ENCODE measurements at places on chromosomes 16 and 17.

DNA sequence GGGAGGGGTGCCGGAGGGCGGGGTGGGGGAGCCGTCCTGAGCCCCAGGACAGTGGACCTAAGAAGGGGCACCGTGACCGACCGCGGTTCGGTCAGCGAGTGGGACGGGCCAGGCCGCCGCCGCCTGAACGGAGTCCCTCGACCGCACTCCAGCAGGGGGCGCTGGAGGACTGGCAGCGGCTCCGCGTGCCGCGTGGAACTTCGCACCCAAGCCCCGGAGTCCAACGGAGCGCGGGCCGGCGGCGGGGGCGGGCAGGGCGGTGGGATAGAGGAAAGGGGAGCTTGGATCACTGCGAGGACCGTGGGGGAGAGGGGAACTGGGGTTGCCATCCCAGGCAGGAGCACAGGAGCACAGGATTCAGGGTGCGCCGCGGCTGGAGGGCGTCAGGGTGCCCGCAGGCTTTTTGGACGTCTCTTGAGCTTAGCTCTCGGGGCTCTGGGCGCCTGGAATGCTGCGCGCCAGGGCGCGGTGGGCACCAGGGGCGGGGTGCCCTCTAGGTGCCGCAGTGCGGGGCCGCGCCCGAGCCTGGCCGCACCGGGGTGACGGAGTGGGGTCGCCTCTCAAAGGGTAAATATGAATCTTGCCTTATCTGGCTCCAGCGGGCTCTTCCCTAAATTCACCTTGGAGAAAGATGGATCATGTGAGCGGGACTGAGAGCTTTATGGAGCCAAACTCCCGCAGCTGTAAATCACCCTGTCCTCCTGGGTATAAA is 379 bp upstream of the OTOP2 start:
- no peak for DNase-seq

GRCh38 chr16:29645694-29646187 is 17.3 kb upstream of the SPN start:
- DNase-seq: peak; percentile 16

DNA sequence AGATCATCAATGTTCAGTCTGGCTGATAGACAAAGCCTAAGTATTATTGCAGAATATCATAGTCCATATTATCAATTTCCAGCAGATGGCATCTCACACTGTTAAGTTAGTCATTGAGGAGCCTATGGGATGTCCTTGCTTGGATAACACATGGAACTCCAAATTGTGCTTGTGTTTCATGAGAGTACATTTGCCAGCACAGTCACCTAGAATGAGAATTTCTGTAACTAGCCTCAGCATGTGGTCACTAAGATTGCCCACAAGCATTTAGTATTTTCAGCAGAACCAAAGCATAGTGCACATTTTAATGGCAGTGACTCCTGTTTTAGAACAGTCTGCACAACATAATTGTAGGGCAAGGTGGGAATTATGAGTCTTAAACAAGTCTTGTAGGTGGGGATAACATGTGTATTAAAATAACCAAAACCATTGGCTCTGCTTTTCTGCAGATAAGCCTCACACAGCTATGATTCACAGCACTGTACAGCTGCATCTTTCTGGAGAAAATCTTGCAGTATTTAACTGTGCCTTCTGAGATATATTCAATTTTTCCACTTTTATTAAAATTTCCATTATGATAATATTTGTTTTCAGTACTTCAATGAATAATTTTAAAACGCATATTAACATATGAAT is 882.8 kb upstream of the SOX9 start:
- DNase-seq: peak; percentile 28

- no peak for DNase-seq
Measured at GRCh38 chr17:32763855-32764439, 113.0 kb downstream of the MYO1D start.

DNA sequence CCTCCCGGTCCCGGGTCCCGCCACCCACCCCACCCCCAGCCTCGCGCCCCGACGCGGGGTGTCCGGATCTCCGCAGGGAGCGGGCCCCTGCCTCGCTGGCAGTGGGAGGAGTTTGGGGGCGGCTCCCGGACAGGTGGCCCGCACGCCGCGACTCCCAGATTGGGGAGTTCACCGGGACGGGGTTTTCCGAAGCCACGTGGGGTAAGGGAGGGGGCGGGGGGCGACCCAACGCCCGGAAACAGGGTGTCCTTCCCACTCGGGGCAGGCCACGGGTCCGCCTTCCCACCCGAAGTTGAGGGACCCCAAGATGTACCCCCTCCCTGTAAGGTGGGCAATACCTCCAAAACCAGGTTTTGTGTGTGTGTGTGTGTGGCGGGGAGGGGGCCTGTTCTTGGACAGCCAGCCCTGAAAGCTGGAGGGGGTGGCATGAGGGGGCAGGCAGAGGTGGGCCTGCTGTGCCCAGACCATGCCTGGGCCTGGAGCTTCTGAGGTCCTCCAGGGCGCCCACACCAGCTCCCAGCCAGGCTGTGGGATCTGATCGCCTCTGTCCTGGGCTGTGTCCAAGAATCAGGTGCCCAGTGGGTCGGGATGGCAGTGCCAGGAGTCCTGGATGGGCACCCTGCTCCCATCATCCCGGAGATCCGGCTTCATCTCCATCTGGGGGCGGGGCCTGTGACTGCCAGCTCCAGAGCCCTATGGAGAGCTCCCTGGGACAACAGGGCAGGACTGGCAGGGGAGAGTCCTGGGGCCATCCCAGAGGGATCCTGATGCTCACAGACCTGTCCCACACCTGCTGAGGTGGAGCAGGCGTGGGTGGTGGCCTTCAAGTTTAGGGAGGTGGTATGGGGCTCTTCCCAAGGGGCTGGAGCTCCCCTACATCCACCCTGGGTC is 767 bp downstream of the SYNGR2 start:
- peak; percentile 45 for DNase-seq

DNA sequence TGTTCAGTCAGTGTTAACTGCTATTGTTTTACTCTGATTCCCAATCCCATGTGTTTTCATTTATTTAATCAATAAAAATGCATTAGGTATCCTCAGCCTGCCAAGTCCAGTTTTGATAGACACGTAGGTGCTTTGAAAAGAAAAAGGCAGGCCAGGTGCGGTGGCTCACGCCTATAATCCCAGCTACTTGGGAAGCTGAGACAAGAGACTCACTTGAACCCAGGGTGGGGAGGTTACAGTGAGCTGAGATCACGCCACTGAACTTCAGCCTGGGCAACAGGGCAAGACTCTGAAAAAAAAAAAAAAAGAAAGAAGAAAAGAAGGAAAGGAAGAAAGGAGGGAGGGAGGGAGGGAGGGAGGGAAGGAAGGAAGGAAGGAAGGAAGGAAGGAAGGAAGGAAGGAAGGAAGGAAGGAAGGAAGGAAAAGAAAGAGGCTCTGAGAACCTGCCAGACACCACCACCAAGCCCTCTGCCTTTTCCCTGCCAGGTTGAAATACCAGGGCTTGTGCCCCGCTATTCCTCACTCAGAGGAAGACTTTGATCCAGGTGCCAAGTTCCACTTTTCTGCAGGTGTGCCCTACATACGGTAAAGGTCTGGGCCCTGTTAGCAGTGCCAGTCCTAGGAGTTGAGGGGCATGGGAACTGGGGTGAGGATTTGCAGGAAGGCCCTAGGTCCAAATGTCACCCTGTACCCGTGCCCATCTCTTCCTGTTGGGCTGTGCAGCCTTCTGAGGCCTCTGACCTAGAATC is 10.1 kb upstream of the KCNH6 start:
- DNase-seq: no peak

- no peak for DNase-seq
Measured at GRCh38 chr16:85926370-85926769, 27.4 kb downstream of the IRF8 start.
